Hematopoietic multipotent progenitor cell (in vitro differentiated cells): ENCODE measurements at places on chromosomes 16 and 17.

- no peak for DNase-seq
Observed at GRCh38 chr17:61419496-61420046, 19.9 kb downstream of the TBX2 start.

- DNase-seq = no peak
Observed at GRCh38 chr17:70276906-70277305, 107.6 kb downstream of the KCNJ2 start.

- DNase-seq = no peak
Observed at GRCh38 chr17:2212400-2212981, 91.1 kb downstream of the SMG6 start.

DNA sequence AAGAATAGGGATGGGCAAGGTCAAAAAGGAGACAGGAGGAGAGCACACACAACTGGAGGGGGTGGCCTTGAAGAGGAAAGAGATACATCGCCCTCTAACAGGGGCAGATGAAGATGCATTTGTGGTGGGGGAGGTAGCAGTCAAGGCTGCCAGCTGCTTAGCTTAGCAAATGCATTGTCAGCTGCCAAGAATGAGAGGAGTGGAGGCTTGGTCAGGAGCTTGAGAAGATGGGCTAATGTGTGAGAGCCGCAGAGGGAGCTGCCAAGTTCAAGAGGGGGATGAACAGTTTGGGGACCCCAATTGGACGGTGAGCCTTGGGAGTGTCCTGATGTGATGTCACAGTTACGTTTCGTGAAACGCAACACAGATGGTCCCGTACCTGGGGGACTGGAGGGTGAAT is 28.9 kb upstream of the GNA13 start:
- DNase-seq = no peak

DNA sequence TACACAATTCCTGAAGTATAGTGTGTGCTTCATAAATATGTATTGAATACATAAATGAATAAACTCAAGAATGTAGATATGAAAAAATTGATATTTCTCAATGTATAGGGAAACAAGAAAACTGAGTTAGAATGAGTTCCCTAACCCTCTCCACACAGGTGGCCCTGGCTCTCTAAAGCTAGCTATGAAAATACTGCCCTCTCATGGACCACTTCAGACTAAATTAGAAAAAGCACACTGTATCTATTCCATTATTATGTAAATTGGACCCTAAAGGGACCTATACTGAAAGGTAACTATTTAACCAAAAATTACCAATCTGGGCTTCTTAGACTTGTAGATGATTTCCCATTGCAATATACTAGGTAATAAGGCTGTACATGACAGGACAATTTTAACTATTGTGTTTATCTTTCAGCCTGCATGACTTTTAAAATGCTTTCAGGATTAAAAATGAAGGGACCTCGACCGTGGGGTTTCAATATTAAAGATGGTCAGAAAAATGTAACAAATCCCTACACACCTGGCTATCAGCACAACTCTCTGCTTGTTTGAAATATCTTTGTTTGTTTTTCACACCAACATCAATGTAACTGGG is 672.5 kb upstream of the KIF2B start:
- no peak for DNase-seq

GRCh38 chr16:19809693-19810092 is 75.0 kb downstream of the GPRC5B start:
- no peak for DNase-seq

DNA sequence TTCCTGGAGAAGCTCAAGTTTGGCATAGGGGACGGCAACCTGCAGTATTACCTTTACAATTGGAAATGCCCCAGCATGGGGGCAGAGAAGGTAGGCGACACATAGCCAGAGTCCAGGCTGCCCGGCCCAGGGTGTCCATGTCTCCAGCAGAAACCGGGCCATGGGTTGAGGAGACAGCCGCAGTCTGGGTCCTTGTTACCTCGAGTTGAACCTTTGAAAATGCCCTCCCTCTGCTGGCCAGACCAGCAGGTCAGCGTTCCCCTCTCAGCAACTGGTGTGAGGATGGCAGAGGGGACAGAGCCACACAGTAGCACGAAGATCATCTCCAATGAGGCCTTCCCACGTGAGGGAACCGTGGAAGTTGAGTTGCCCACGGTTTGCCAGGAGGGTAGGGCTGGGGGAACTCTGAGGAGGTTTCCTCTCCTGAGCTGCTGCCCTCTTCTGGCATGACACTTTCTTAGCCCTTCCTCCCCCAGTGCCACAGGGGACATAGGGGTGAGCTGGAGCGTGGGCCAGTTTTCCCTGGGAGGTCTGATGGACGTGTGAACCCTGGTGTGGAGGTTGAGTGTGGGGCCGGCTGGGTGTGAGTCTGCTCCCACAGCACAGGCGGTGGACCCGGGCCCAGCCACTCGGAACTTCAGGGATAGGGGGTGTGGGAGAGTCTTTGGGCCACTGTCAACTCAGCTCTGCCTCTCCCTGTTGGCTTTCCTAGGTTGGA is 27.2 kb downstream of the PLCD3 start:
- no peak for DNase-seq

GRCh38 chr17:2909175-2909845 is 113.1 kb downstream of the RAP1GAP2 start:
- no peak for DNase-seq

GRCh38 chr16:84511180-84511800 is 6.8 kb upstream of the MEAK7 start:
- DNase-seq = peak; percentile 85

DNA sequence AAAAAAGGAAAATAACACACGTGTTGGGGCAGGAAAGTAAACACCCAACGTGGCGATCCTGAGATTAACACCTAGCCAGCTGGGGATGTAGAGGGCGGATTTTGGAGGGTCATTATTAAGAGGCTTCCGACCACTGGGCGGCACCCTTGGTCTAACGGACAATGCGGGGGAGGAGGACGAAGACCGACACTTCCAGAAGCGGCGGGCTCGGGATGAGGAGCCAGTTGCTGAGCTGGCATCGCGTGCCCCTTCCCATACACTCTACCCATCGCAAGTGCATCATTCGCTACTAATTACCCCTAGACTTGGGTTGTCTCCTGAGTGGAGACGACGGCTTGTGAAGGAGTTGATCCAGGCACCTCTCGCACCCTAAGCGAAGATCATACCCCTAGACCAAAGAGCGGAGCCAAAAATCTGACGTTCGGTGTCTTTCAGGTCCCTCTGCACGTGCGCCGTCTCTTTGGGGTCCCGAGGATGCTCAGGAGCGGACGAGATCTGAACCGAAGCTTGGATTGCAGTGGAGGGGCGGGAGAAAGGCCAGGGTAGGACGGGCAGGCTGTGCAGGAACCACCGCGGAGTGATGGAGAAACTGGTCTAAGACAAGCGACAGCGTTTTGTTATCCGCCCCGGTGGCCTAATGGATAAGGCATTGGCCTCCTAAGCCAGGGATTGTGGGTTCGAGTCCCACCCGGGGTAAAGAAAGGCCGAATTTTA is 17.6 kb downstream of the ZNF213 start:
- peak; percentile 93 for DNase-seq

DNA sequence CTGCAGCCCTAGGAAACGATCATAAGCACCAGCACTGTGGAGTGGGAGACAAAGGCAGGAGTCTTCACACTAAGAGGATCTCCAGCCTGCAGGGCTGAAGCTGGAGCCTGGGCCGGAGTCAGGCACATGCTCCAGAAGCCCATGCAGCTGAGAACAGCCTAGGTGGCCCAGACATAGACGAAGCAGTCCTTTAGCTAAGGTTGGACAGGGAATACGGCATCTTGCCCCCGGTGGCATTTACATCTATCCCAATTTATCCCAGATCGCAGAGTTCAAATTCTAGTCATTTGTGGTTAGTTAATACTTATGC is 13.9 kb downstream of the TSPOAP1 start:
- no peak for DNase-seq

DNA sequence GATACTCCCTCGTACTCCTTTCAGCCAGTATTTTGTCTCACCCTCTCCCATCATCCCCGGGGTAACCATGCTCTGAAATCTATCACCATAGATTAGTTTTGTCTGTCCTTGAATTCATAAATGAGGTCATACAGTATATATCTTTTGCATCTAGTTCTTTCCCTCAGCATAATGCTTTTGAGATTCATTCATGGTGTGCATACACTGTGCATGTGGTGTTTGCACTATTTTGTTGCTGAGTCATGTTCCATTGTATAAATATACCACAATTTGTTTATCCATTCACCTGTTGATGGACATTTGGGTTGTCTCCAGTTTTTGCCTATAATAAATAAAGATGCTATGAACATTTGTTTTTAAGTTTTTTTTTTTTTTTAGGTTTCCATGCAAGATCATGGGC is 34.2 kb upstream of the NLRP1 start:
- DNase-seq = no peak

DNA sequence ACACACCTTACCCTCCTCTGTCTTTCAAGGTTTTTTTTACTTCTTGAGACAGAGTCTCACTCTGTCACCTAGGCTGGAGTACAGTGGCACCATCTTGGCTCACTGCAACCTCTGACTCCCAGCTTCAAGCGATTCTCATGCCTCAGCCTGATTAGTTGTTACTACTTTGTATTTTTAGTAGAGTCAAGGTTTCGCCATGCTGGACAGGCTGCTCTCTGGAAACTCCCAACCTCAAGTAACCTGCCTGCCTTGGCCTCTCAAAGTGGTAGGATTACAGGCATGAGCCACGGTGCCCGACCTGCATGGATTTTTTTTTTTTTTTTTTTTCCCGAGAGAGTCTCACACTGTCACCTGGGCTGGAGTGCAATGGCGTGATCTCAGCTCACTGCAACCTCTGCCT is 273.2 kb downstream of the RBFOX1 start:
- DNase-seq = no peak

- DNase-seq = no peak
Observed at GRCh38 chr16:48225456-48225855, 18.6 kb upstream of the LONP2 start.

GRCh38 chr17:58507123-58507634 is 7.3 kb downstream of the MTMR4 start:
- no peak for DNase-seq

- no peak for DNase-seq
Observed at GRCh38 chr17:31508288-31509094, 117.0 kb downstream of the RAB11FIP4 start.

- no peak for DNase-seq
Observed at GRCh38 chr17:29390851-29391631, 878 bp downstream of the TAOK1 start.

- peak; percentile 59 for DNase-seq
Observed at GRCh38 chr17:78883533-78884131, 19.4 kb downstream of the CEP295NL start.

DNA sequence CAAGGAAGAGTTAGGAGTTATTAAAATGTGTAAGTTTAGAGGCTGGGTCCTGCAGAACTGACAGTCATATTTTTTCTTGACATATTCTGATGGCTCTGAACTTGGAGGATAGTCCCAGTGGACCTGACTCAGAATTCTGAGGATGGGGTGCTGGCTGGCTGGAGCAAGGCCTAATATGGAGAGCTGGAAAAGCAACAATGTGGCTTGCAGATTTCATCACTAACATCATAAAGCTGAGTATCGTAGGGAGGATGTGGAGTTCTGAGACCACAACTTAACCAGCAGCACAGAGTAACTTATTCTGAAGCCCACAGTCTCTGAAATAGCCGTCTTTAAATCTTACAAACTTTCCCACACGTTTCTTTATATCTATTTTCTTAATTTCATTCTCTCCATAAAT is 2.3 kb downstream of the KRTAP1-5 start:
- DNase-seq = no peak

GRCh38 chr16:27322858-27323780 is 9.3 kb downstream of the IL4R start:
- DNase-seq = no peak

DNA sequence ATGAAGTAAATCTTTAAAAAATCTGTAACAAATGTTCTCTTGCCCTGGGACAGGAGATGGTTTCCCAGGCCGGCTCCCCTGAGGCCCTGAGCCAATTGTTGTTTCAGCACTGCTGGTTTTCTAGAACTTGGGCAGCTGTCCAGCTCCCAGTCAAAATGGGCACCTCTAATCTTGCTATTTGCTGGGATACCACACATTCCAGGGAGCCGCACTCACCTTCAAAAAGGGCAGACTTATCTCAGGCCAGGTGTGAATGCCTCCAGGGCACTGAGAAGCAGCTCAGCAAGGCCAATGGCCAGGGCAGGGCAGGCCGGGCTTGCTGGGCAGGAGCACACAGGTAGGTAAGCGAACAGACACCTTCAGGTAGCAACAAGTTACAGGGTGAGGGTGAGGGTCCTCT is 24.4 kb downstream of the TRIM16 start:
- DNase-seq = no peak

DNA sequence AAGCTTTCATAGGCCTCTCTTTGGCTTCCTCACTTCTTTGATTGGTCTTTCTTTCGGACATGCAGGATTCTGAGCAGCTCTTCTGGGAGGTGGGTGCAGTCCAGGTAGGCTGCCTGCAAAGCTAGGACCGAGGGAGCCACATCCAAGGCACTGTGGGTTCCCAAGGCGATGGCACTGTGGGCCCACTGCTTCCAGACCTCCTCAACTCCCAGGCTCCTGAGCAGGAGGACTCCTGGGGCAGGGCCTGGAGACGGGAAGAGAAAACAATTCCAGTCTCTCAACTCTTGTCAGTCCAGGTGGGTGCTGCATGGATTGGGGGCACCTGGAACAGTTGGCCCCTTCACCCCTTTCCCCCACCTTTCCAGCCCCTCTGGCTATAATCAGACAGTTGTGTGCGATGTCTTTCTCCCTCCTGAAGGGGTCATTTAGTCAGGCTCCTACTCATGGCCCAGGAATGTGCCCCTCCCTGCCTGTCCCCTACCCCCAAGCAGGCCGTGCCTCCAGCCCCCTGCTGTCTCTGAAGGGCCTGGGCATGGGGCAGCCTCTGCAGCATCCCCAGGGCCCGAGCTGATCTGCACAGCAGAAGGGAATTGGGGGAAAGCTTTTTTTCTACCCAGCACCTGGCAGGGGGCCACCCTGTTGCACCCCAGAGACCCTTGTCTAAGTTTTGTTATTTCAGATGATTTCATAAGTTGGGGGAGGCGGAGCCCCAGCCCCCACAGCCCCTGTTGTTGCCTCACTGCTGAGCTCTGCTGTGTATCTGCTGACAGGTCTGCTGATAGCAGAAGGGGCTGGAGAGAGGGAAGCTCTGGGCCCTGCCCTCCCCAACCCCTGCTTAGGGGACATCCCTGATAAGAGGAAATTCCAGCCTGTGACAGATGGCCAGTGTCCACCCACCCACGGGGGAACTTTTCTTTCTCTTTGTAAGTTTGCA is 330.3 kb downstream of the SEC14L1 start:
- DNase-seq = no peak

GRCh38 chr16:49023050-49023449 is 258.6 kb downstream of the CBLN1 start:
- DNase-seq = no peak

- no peak for DNase-seq
Observed at GRCh38 chr16:55530316-55530856, 21.5 kb downstream of the LPCAT2 start.

- no peak for DNase-seq
Observed at GRCh38 chr17:74027444-74027843, 176.0 kb upstream of the RPL38 start.

- no peak for DNase-seq
Observed at GRCh38 chr17:28827672-28828071, 14.9 kb downstream of the FAM222B start.

GRCh38 chr16:24534620-24535019 is 4.7 kb upstream of the RBBP6 start:
- no peak for DNase-seq
